ENCODE measurements at places on chromosomes 7 and 10. TPM values are rescaled to one million over a fixed set of nuclear protein-coding genes. Genes with fewer than 3 reads are reported as not detected.

Gene LRRD1
- total RNA-seq, result 0.51 TPM

Gene SYT15
- 24.8 TPM for total RNA-seq

Gene POP7
- total RNA-seq, result 16.4 TPM

Gene RNF32
- 0.72 TPM for total RNA-seq

Gene SLC18A3
- not detected for total RNA-seq

Gene NRCAM
- total RNA-seq, result 0.93 TPM

Gene CREB5
- total RNA-seq, result 27.1 TPM

Gene TES
- total RNA-seq, result 340 TPM

Gene PGAM2
- total RNA-seq, result 4.1 TPM

Gene SPDYE1
- not detected for total RNA-seq

- DNase-seq, result no peak
Measured at GRCh38 chr7:101306307-101306706, 15.3 kb downstream of the IFT22 start.

- DNase-seq, result no peak
Measured at GRCh38 chr7:19249281-19249680, 104.1 kb upstream of the FERD3L start.

DNA sequence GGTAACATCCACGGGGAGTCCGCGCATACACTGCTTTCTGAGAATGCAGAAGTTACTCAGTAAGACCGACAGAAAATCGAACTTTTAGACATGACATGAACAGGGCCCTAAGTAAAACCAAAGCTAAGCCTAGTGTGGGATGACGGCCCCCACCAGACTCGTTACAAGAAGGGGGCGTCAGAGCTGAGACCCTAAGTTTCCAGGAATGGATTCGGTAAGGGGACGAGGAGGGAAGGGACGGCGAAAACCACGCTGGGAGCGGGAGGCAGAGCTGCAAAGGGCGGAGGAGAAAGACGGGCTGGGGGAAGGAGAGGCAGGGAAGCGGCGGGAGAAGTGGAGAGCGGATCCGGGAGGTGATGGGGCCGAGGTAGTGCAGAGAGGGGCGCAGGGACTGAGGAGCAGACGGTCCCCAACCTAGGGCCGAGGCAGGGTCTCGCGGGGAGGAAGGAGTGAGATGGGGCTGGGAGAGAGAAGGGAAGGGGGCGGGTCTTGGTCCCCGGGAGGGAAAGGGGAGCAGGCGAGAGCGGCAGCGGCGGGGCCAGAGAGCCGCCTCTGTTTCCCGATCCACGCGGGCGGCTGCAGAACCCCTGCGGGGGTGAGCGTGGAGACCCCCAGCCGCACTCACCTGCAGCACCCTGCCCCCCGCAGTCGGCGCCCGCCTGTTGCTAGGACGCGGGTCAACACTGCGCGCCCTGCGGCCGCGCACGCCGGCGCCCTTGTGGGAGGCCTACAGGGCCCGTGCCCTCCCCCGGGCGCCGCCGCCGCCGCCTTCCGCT, 513 bp downstream of the ODAD2 start:
- DNase-seq, result peak; percentile 51

GRCh38 chr7:102079140-102080018, 207.3 kb upstream of the SH2B2 start:
- DNase-seq, result no peak

GRCh38 chr10:60367901-60368300, 21.8 kb downstream of the ANK3 start:
- DNase-seq, result no peak

DNA sequence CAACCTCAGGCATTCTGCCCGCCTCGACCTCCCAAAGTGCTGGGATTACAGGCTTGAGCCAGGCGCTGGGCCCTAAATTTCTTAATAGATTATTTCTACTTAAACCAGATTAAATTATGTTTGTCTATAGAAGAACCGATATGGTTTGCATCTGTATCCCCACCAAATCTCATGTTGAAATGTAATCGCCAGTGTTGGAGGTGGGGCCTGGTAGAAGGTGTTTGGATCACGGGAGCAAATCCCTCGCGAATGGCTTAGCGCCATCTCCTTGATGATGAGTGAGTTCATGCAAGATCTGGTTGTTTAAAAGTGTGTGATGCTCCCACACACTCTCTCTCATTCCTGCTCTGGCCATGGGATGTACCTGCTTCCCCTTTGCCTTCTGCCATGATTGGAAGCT, 109.3 kb upstream of the NANOS1 start:
- DNase-seq, result no peak

GRCh38 chr7:128201690-128202085, 39.4 kb upstream of the LEP start:
- no peak for DNase-seq

GRCh38 chr7:37380831-37381230, 67.8 kb downstream of the ELMO1 start:
- DNase-seq, result no peak

GRCh38 chr7:44441079-44441478, 49.4 kb downstream of the NUDCD3 start:
- DNase-seq, result no peak

- DNase-seq, result no peak
Measured at GRCh38 chr7:73683788-73684693, 644 bp downstream of the BUD23 start.

- DNase-seq, result no peak
Measured at GRCh38 chr10:12348294-12348869, 965 bp upstream of the CAMK1D start.

GRCh38 chr7:135980012-135980551, 2.9 kb upstream of the MTPN start:
- DNase-seq, result no peak

GRCh38 chr7:26307791-26308190, 16.1 kb downstream of the SNX10 start:
- no peak for DNase-seq

- DNase-seq, result no peak
Measured at GRCh38 chr7:40706829-40707228, 572.0 kb downstream of the SUGCT start.

DNA sequence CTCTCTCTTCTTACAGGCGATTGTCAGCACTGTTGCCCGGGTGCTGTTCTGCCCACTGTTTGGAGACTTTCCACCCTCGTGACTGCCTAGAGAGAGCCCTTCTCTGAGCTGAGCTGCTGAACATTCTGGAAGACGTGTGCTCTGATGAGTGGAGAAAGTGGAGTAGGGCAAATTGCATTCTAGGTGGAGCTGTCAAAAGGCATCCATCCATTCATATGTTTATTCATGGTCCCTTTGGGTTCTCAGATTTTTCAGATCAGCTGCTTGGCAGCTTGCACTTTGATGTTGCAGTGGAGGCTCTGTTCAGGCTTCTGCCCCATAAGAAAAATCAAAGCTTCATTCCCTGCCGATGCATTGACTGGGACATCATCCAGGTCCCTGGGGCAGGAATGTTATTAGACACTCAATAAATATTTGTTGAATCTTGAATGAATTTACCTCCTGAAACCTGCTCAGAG, 120.7 kb upstream of the EEPD1 start:
- no peak for DNase-seq

DNA sequence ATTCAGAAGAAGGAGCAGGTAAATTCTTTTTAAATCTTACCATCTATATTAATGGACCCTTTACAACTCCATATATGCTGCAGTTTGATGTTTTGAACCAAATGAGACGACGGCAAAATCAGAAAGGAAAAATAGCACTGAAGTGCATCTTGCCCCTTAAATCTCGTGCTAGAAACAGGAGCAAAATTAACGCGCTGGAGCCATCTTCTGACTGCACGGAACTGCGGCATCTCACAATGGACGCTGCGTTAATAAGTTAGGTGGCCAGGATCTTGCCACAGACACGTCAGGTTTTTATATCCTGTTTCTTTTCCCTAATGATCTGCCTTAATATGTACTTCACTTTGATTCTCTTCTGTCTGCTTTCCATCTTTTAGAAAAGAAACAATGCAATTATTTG, 354.5 kb downstream of the TFEC start:
- DNase-seq, result no peak

- DNase-seq, result no peak
Measured at GRCh38 chr7:30245913-30246312, 38.5 kb upstream of the ZNRF2 start.

GRCh38 chr7:142838461-142839213, 16.2 kb upstream of the EPHB6 start:
- DNase-seq, result no peak

- peak; percentile 66 for DNase-seq
Measured at GRCh38 chr10:132107186-132107948, 41.6 kb downstream of the JAKMIP3 start.

DNA sequence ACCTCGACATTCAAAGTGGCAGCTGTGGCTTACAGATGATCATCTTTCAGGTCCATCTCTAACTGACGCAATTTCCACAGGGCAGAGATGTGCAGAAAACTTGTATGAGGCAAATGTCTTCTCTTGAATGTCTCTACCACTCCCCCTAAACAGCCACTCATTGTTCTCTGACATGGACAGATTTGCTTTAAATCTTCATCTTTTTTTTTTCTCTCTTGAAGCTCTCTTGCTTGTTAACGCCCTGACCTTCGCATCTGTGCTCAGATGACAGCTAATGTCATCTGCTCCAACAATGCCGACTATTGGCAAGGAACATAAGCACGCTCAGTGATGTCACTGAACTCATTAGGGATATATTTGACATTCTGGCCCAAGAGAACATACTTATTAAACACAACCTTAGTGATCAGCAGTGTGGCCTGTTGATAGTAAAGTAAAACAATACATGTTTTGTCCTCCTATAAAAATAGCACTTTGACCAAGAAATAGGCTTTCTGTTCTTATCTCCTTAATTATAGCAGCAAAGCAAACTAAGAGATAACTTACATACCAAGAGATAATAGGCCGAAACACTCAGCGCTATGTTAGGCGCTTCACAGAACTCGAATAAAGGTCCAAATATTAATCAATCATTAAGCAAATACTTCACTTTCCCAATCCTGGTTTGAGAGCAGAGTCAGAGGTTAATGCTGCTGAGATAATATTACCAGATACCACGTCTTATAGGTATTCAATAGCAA, 583.5 kb downstream of the PARD3 start:
- DNase-seq, result no peak

DNA sequence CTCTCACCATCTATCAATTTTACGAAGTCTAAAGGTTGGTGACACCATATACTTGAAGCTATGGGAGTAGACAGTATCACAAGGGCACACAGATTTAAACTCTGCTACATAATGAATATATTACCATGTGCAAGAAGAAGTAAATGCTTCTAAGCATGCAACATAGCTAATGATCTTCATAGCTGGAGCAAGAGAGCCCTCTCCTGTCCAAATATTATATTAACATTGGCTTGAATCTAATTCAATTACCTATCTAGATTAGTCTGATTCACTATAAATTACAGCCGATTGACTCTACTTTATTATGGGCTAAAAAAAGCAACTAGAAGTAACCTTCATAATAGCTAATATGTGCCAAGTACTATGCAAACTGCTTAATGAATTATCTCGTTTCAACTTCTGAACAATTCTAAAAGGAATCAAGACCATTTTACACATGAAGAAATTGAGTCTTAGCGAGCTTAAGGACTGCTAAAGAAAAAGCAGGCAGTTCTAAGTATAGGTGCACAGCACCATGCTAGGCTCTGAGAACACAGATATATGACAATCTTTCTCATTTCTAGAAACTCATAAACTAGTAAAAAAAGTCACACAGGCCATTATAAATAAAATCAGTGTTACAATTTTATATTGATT, 21.9 kb downstream of the FRA10AC1 start:
- no peak for DNase-seq

- no peak for DNase-seq
Measured at GRCh38 chr10:95394161-95394880, 103.5 kb upstream of the PDLIM1 start.

DNA sequence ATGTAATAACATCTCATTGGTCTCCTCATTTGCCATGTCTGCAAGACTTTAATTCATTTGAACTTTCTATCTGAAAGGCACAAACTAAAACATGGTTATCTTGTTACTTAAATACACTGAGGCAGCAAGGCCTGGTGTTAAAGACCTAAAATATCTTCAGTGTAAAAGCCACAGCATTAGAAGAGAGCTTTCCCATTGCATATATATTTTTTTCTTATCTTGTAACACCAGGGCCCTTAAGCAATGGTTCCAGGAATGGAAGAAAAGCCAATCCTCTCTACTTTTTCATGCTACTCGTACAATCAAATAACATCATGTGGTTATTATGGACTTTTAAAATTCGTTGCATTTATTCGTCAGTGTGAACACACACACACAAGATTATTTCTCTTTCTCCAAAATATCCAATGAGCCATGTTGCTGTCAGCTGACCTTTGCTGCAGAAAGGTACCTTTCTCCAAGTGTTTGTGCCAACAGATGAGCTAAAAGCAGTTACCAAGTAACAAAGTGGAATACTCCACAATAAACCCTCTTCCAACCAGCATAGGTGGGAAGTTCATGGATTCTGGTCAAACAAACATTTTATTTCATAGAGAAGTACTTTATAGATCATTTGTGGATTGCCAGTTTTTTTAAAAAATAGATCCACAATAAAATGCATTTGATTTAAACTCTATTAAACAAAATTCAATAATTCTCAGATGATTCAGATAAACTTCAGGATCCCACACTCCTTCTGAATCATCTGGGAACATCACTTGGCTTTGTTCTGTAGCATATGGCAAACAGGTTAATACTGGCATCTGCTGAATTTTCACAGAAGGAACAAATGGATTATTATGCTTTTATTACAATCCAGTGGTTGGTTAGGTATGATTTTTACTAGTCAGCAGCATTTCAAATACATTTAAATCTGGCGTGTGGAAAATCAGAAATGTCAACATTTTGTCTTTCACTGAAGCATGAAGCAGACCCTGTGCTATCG, 63.3 kb upstream of the AGBL3 start:
- DNase-seq, result no peak

DNA sequence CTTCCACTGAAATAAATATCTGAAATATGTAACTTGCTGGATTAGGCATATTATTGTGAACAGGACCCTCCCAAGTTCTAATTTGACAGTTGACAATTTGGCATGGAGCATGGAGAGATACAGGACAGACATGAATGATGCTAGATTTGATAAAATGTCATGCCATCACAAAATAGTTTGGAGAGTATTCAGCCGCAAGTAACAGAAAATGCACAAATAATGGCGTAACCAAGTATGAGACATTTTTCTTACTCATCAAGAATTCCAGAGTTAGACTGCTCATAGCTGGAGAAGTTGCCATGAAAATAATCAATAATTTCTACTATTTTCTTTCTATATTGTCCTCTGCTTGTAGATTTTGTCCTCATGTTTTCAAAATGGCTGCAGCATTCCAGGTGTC, 45.5 kb upstream of the GPAM start:
- no peak for DNase-seq

DNA sequence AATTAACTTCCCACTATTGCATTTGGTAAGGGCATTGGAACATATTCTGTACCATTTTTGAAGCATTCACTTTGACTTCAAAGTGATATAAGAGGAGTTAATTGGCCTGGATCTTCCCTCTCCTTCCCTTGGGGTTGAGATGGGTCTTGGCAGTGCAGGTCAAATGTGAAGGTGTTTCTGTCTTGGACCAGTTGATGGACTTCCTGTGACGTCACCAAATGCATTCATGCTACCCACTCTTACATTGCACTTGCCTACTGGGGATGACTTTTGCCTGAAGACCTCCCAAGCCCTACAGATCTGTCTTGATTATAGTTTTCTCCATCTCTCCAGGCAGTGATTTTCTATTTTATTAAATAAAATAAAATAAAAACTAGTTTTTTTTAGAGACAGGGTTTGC, 221.5 kb downstream of the BUB3 start:
- no peak for DNase-seq

All from aorta (tissue), 5 donors.